ENCODE measurements at places on chromosomes 13 and 19.

- DNase-seq: no peak
These were observed 2.7 kb downstream of the FCHO1 start for GRCh38 chr19:17753976-17754375.

- no peak for DNase-seq
These were observed 136.7 kb downstream of the SIPA1L3 start for GRCh38 chr19:38043649-38044144.

DNA sequence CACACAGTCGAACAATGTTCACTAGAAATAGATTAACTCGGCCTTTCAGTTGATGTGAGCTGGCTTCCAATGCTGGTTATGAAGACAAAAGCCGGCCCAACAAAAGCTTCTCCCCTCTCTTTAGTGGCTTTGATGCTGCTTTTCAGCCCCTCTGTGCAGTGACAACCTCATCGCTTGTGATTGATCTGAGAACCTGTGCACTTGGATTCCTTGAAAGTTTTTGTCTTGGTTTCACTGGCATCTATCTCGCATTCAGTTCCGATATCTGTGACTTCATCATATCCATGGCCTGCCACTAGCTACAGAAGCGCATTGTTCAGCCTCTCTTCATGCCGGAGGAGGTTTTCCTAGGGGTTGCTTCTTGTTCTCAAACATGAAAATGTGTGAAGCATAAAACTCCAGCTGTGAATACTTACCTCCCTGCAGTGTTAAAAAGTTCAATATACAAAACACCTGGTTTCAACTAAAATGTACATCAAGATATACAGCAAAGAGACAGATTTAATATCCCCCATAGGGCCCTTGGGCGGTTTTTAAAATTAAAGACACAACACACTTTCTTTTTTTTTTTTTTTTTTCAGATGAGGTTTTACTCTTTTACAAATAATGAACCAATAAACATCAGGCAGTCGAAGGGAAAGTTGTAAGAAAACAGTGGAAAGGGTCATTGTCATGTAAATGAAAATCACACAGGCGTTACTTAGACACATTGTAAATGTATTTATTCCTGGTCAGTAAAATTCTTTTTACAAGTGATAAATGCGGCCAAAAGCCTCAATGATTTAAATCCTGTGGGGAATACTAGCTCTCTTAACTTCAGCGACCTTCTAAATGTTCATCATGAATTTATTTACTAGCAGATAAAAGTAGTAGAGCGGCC is 1252.8 kb downstream of the EFNB2 start:
- DNase-seq: no peak

DNA sequence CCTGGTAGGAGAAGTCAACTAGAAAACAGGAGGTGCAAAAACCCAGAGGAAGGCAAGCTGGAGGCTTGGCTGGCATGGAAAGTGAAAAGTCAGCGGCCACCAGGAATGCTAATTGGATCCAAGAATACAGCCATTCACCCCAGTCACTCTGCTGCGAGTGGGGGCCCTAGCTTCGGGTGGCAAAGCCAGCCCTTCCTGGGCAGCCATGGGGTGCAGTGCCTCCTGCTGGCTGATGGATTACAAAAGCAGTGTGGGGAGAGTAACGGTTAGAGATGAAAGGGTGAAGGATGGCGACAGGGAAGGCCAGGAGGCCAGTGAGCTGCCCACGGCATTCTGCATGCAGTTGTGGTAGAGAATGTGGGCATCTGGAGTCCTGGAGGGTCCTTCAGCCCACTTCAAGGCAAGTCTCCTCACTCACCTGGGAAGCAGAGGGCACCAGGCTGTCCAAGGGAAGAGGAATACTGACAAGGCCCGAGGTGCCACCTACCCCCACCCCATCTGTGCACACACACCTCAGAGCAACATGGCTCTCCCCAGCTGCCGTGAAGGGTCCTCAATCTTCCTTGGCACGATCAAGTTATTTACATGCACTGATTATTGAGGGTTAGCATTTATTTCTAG is 20.3 kb upstream of the EPHX3 start:
- no peak for DNase-seq

GRCh38 chr13:80109303-80109702 is 231.6 kb downstream of the SPRY2 start:
- DNase-seq: no peak

DNA sequence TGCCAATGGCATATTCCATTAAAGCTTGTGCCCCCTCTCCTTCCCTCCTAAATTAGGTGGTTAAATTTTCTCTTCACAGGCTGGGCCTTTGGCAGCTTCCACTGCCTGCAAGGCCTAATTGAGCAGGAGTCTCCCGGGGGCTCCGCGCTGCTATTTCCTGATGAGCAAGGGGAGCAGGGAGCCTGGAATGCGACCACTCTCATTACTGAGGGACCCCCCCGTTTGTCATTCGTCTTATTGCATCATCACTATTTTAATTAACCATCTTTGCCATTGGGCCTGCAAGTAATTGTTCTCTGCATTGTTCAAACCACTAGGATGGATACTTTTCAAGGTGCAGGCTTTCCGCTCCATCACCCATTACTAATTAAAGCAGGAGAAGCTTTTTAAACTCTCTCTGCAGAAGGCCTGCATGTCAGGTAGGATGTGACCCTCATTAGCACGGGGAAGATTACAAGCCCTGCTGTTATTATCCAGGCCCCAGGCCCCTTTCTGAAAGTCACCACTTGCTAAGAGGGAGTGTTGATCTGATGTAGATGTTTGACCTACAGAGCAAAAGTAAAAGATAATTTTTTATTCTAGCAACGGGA is 142.3 kb downstream of the OXGR1 start:
- DNase-seq: no peak

DNA sequence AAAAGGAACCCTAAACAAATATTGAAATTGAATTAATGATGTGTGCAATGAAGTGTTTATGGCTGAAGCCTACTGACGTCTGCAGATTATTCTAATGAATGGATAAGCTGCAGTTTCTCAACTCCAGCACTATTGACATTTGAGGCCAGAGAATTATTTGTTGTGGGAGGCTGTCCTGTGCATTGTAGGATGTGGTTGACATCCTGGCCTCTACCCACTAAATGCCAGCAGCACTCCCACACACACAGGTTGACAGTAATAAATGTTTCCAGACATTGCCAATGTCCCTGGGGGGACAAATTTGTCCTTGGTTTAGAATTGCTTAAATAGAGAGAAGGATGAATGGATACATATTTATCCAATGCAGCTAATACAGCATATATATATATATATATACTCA is 19.2 kb upstream of the MYH14 start:
- DNase-seq: no peak

DNA sequence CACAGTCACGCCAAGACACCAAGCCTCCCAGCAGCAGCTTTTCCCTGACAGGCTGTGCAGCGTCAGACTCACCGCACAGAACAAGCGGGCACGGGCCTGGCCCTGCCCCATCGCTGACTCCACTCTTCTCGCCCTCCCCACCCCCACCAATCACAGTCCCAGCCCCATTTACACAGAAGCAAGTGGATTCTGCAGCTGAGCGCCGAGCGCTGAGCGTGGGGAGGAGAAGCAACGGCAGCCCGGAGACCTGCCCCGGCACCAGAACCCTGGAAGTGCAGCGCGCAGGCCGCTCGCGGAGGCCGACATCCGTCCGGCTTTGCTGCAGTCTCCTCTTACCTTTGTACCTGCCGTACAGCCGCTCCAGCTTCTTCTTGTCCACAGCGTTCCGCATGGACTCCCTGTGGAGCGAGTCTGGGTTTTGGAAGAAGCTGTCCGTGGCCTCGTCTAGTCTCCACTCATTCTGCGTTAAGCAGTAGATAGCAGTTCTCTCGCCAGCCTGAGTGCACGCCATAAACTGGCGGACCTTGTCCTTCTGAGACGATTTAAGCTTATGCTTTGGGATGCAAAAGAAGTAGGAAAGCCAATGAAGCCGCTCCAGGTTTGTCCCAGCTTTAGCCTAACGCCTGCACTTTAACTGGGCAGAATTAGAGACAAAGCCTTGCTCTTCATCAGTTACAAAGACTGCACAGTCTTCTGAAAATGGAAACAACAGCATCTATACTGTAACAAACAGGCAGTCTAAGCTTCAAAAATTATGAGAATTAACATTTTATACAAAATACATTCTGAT is 6.8 kb downstream of the DCUN1D2 start:
- no peak for DNase-seq

GRCh38 chr13:25167382-25168174 is 4.5 kb downstream of the AMER2 start:
- DNase-seq: no peak

DNA sequence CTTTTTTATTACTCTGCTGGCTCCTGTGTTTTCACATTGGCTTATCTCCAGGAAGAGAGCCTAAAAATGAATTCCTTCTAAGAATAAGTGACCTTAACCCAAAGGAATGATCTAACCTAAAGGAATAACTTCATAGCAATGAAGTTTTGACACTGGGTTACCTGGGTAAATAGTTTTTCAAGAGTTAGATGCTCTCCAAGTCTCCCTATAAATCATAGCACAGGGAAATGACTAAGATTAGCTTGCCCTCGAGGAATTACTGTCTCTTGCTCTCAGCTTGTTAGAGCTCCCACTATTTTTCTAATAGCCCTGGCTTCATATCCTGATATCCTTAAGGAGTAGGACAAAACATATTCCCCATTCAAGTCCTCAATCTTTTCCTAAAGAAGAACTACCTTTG is 66.3 kb downstream of the SPRY2 start:
- DNase-seq: no peak

DNA sequence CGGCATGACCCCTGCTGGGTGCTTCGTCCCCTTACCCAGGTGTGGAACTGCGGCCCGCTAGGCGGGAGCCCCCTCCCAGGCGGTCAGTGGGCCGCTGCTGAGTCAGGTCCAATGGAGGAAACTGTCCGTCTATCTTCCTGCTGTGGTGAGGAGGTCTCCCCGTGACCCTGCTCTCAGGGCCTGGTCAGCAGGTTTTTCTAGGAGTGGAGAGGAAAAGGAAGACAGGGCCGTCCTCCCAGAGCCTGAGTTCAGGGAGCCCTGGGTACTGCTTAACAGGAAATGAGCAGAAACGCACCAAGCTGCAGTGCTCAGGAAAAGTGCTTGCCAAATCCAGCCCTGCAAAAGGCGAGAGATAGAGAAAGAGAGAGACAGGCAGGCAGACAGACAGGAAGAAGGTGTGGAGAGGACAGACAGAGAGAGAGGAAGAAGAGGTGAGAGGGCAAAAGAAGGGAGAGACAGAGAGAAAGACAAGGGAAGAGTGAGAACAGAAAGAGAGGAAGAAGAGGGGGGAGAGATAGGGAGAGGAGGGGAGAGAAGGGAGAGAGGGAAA is 10.3 kb downstream of the SH3GL1 start:
- no peak for DNase-seq

GRCh38 chr13:57897225-57897624 is 265.7 kb downstream of the PCDH17 start:
- no peak for DNase-seq
